Muscle of arm (tissue), 14 donors: ENCODE measurements at places on chromosomes 2 and 18. TPM values are rescaled to one million over a fixed set of nuclear protein-coding genes. Genes with fewer than 3 reads are reported as not detected.

Gene MGAT5
- not detected for polyA plus RNA-seq

Gene PLEKHH2
- 7.3 TPM for polyA plus RNA-seq

Gene FAM124B
- polyA plus RNA-seq = 10.2 TPM

Gene CXCR4
- polyA plus RNA-seq = 31.5 TPM

Gene HTR2B
- polyA plus RNA-seq = 0.19 TPM

Gene MYO7B
- 1.2 TPM for polyA plus RNA-seq

Gene ZSWIM2
- polyA plus RNA-seq = not detected

Gene ERFE
- polyA plus RNA-seq = 9.7 TPM

Gene SERPINB7
- polyA plus RNA-seq = 14.2 TPM

- no peak for DNase-seq
These were observed 222.0 kb downstream of the KLHL29 start for GRCh38 chr2:23606968-23607367.

DNA sequence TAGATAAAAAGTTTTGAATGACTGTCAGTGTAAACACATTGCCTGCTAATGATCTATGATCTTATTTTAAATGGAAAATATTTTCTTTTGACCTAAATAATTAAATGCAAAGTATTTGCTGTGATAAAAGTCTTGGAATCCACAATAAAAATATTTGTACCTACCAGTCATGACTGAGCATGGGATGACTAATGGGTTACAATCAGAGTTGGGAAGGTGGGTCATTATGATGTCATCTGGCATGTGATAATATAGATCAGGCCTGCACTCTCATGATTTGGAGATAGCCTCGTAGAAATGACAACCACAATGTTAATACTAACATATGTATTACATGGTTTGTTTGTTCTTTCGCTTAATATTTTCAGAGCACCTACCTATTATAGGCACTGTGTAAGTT lies 848.8 kb upstream of the KLHL29 start:
- DNase-seq = no peak

- no peak for DNase-seq
These were observed 157.6 kb downstream of the ATAD2B start for GRCh38 chr2:23769364-23769763.

GRCh38 chr2:240231838-240232244 lies 91.4 kb upstream of the OTOS start:
- DNase-seq = no peak

- DNase-seq = no peak
These were observed 56.8 kb downstream of the C2orf74 start for GRCh38 chr2:61218817-61219170.

DNA sequence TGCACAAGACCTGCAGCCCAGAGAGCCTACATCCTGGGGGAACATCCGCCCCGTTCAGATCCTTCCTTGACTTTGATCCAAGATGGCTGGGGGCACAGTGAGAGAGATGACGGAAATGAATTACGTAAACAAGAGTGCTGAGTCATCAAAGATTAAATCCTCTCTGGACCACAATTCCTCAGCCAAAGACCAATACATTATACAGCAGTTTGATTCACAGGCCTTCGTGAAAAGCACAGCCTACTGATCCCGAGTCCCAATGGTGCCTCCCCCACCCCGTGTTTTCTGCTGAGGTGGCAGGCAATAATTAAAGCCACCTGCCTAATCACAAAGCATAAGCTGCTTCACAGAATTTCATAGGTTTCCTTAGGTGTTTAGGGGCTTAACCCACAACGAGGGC lies 43.0 kb downstream of the MYO5B start:
- no peak for DNase-seq

- DNase-seq = no peak
These were observed 7.2 kb downstream of the ARHGAP25 start for GRCh38 chr2:68741805-68742306.

DNA sequence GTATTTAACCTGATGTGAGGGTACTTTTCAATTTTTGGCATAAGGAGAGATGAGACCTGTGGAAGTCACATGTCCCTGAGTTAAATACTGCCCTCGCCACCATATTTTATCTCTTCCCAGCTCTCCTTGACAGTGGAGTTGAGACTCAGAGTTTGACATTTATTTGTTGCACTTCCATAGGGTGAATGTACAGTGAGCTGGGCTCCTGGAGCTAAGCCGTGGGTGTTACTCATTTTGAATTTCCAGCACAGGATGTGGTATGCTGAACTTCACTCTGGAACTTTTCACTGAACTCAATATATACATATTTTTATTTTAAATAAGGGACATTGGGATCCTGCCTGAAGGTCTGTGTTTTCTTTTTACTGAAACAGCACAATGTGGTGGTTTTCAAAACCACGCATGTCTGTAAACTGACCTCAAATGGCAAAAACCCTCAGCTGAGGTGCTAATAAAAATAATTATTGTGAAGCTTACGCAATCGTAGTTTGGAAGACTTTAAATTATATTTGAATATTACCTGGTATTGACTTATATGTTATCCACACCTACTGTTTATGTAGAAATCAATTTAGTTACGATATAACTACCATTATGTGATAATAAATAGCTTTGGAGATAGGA lies 12.1 kb downstream of the RNF144A start:
- DNase-seq = no peak

GRCh38 chr2:67755156-67755882 lies 307.5 kb downstream of the C1D start:
- DNase-seq = no peak

GRCh38 chr2:198186257-198186656 lies 381.9 kb downstream of the PLCL1 start:
- DNase-seq = no peak
